Germinal center (tissue), 1 donor: ENCODE measurements at places on chromosomes 1 and 21.
A peak's percentile ranks its signal among the peaks of the same experiment; 100 is the strongest.

DNA sequence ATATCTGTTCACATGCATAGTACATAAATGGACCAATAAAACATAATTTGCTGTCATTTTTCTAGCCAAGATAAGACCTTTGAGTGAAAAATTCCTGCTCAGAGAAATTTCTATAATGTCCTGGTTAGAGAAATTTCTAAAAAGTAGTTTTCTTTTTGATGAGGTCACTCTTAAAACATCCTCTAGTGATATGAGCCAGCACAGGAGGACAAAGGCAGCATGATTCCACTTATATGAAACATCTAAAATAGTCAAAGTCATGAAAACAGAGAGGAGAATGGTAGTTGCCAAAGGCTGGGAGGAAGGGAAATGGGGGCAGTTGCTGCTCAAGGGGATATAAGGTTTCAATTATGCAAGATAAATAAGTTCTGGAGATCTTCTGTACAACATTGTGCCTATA lies 239.4 kb downstream of the BACH1 start:
- DNase-seq: no peak

GRCh38 chr21:31213787-31214186 lies 130.3 kb downstream of the TIAM1 start:
- DNase-seq: no peak

DNA sequence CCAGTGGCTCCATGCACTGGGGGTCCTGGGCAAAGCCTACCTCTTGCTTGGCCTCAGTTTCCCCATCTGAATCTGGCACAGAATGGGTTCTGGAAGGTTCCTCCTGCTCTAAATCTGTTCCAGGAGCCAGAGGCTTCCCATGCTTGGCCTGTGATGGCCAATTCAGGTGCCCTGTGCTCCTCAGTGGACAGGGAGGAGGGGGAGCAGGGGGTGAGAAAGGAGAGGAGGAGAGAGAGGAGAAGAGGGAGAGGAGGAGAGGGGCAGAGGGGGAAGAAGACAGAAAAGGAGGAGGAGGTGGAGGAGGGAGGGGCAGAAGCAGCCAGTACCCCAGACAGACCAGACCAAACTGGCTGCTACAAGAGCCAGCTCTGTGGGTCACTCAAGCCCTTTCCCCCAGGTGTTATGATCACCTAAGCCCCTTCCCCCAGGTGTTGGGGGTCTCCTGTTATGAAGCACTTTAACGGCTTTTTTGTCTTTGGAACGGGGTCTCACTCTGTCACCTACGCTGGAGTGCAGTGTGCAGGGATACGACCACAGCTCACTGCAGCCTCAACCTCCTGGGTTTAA lies 43.7 kb downstream of the TRIM11 start:
- DNase-seq: no peak

- no peak for DNase-seq
Observed at GRCh38 chr1:153217212-153217611, at the start of gene PRR9. TSS of gene PRR9 (plus strand) at chr1:153217584. CDS start at chr1:153218145, 561 bp downstream.

DNA sequence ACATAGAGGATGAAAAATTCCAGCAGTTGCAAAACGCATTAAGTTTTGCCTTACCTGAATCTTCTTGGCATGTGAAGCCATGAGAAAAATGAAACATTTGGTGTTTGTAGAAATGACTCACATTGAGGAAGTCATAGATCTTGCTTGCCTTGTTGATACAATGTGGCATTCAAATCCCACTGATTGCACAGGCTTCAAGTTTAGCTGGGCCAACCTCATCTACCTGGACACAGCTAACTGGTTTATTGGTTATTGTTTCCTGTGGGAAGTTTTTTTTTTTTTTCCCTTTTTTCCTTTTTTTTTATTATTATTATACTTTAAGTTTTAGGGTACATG lies 168.9 kb upstream of the C21orf91 start:
- no peak for DNase-seq

DNA sequence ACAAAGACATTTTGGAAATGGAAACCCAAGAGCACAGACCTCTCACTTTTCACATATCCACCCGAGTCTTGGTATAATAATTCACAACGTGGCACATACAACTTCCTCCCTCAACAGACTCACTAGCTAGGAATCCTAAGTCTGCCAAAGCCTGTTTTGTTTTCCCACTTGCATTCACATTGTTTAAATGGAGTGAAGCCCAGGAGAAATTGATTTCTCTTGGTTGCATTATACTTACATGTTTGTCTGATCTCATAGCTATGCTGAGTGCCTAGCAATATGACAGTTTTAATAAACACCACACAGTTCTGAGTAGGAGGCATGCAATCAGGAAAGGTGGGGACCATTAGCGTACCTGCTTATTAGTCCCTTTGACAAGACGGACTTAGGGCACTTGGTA lies 348.6 kb upstream of the ADGRL4 start:
- DNase-seq: no peak

- DNase-seq: no peak
Observed at GRCh38 chr1:203463469-203464062, 12.0 kb upstream of the PRELP start.

GRCh38 chr1:31707711-31708110 lies 3.9 kb upstream of the COL16A1 start:
- no peak for DNase-seq

GRCh38 chr1:116958977-116959376 lies 42.6 kb upstream of the CD101 start:
- DNase-seq: no peak

GRCh38 chr1:66175581-66175980 lies 358.4 kb upstream of the SGIP1 start:
- no peak for DNase-seq

GRCh38 chr21:24945910-24946309 lies 661.4 kb downstream of the MRPL39 start:
- DNase-seq: no peak

DNA sequence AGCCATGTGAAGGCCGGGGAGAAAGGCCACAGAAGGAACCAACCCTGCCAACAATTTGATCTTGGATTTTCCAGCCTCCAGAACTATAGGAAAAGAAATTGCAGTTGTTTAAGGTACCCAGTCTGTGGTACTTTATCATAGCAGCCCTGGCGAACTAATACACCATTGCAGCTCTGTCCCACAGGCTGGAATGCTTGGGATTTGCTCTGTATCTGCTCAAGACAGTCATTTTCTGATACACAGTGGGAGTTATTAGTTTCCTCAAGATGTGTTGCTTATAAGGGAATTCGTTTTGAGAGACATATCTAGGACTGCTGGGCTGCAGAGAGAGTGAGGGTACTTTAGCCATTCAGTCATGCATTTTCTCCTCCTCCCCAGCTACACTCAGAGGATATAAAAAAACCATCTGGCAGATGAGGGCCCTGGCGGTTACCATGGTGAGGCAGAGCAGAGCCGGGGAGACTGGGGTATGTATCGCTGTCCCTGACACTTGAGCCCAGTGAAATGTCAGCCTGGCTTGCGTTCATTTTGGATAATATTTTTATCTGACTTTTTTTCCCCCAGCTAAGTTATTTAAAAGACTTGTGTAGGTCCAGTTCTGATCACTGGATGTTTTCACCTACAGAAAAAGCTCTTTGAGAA lies 104.6 kb downstream of the DIRAS3 start:
- no peak for DNase-seq

- DNase-seq: no peak
Observed at GRCh38 chr21:45979141-45979631, 2.4 kb upstream of the COL6A1 start.

DNA sequence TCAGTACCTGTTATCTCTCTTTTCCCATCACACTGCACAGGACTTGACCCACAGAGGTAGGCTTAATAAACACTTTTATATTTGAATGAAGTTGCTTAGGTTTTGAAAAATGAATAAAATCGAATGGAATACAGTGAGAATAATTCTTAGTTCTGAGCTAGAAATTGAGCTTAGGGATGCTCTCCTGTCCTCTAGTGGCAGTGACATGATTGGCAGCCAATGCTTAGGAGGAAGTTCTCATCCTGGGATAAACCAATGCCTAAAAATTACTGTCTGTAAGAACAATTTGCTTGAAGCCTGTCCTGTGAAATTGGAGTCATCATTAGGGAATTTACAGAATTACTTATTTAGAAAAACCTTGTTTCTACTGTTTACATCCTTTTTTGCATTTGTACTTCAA lies 21.3 kb upstream of the CYP4X1 start:
- DNase-seq: no peak

DNA sequence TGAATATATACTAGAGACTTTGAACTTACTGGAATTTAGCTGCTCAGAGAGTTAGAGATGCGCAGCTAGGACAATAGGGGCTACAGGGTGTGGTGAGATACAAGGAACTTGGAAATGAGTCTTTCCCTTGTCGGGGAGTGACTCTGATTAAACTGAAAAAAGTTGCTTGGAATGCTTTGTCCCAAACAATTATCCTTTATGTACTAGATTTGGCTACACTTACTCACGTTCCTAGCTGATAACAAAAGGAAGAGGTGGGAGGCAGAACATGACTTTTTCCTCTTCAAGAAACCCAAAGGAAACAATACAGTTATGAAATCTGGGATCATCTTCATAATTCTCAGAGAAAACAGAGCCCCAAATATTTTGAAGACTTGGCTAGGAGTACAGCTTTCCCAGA lies 6.9 kb upstream of the CGN start:
- DNase-seq: no peak

DNA sequence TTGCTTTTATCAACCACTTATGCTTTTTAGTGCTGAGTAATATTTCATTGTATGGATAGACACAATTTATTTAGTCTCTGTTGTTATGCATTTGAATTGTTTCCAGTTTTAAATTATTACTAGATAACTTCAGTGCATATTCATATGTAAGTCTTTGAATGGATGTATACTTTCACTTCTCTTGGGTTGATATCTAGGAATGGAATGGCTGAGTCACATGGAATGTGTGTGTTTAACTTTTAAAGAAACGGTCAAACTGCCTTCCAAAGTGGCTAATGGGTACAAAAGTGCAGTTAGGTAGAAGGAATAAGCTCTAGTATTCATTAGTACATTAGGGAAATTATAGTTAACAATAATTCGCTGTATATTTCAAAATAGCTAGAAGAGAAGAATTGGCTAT lies 82.4 kb downstream of the NPHS2 start:
- DNase-seq: no peak

- no peak for DNase-seq
Observed at GRCh38 chr1:6235296-6235677, 477 bp downstream of the ICMT start.

GRCh38 chr1:174968750-174969244 lies 30.9 kb upstream of the CACYBP start:
- no peak for DNase-seq

GRCh38 chr1:167737169-167737568 lies 15.4 kb downstream of the MPZL1 start:
- no peak for DNase-seq

- no peak for DNase-seq
Observed at GRCh38 chr1:231899713-231900435, 273.3 kb downstream of the DISC1 start.

DNA sequence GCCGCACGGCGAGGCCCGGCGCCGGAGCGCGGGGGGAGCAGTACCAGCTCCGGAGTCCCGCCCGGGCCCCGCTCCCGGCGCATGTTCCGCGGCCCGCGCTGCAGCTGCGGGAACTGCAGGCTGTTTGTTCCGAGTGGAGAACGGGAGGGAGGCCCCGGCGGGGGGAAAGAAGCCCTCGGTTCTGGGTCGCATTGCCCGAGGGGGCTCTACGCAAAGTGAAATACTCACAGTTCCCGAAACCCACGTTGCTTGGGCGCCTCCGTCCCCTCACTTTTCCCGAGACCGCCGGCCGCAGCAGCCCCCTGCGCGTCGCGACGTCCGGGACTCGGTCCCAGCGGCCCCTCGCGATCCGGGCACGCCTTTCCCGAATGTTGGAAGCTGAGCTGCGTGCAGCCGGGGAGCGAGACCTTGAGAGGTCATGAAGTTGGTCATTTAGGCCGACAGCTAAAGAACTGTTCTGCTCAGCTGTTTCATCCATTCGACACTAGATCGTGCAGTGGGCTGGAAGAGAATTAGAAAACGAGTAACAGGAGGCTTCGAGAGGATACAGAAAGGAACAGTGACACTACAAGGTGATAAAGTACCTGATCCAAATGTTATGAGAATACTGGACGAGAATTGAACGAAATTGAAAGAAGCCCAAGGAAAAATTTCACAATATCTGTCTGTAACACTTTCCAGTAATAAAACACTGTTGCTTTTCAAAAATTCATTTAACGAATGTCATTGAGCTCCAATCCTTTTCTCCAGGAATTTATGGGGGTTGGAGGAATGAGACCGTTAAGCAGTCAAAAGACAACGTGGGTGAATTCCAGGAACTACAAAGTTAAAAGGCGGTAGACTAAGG lies 657 bp upstream of the LIN9 start:
- no peak for DNase-seq

- DNase-seq: peak; percentile 79
Observed at GRCh38 chr1:35202048-35202719, 9.2 kb upstream of the SFPQ start.

GRCh38 chr1:53582211-53583020 lies 123.2 kb downstream of the DMRTB1 start:
- no peak for DNase-seq

GRCh38 chr1:225766967-225767633 lies 10.5 kb upstream of the SRP9 start:
- no peak for DNase-seq

DNA sequence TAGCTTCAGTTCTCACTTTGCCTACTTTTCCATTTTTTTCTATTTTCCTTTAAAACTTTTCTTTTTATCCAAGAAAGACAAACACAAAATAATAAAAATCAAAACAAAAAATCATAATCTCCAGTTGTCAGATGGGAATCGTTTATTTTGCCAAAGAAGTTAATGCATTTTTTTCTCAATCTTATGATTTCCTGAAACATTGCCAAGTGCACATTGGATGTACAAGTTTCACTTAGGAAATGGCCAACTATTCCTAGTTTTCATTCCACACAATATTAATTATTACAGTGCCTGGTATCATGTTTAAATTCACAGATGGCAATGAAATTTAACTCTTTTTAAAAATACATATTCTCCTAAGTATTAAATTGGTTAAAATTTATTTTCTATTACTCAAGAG lies 1050.5 kb downstream of the TTLL7 start:
- DNase-seq: no peak

DNA sequence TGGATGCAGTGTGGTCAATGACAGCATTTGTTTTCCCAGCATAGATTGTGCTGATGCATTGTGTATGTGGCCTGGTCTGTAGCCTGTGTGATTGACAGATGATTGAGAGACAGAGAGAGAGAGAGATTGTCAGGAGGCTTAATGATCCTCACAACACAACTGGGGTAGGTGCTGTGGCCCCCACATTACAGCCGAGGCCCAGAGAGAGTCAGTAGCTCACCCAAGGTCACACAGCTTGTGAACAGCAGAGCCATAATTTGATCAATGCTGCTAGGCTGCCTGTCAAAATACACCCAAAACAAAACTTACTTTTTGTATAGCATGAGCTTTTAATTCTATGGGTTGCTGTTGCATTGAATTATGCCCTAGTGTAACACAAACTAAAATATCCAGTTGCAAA lies 20.2 kb upstream of the ETS2 start:
- no peak for DNase-seq
